ENCODE measurements at places on chromosomes 3 and 15.
A peak's percentile ranks its signal among the peaks of the same experiment; 100 is the strongest.

DNA sequence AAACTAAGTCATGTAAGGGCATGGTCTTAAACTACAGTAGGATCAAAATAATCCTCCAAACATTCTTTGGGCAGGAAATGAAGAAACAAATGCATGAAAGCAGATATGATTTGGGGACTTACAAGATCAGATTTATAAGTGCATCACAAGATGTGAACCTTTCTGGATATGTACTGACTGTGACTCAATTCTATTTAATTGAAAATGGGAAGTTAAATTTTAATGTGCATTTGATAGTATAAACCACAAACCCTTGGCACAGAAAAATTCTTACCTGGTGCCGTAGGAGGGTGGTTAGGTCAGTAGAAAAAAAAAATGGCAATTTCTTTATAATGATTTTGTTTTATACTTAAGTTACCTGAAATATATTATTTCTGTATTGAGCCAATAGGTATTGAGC, 262.5 kb upstream of the TGFBR2 start:
- no peak for DNase-seq

- no peak for DNase-seq
Measured at GRCh38 chr15:74794248-74794969, 12.5 kb downstream of the CSK start.

DNA sequence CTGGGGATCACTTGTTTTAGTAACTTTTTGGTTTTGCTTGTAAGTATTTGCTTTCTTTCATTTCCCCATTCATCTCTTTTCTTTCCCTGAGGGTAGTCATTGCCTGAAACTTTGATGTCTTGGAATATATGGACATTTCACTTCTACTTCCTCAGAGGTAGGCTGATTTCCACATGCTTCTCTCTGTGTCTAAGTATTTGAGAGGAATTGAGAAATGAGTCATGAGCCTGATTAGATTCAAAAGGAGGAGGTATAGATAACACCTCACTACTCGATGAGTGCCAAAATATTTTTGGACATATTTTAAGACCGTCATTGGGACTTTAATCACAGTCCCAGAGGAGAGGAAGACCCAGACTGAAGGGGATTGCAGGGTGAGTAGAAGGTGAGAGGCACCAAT, 480.1 kb upstream of the SGO1 start:
- no peak for DNase-seq

- DNase-seq, result peak; percentile 7
Measured at GRCh38 chr3:16290007-16290826, 25.2 kb downstream of the OXNAD1 start.
